Nephron progenitor cell (in vitro differentiated cells): ENCODE measurements at places on chromosomes 12 and 14.

DNA sequence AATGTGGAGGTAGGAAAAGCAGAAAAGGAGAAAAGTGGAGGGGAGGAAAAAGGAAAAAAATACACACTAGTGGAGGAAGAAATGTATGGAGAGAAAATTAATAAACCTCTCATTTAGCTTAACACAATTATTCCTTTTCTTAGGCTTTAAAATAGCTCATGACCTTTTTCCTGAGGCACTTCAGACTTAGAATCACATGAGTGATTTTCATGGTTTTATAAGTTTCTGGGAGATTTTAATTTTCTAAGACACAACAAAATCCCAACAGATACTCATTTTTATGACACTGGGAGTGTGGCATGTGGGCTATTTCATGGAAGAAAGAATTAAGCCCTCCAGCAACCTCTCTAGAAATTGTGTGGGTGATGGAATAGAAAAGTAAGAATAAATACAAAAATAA lies 214.7 kb downstream of the CPNE8 start:
- H3K27ac ChIP-seq: no peak overlapping the region
- no peak for DNase-seq
- H3K4me3 ChIP-seq: no peak overlapping the region
- H3K36me3 ChIP-seq: peaks cover 10% of the 10 kb centered on the region
- H3K4me1 ChIP-seq: no peaks in the 10 kb centered on the region

DNA sequence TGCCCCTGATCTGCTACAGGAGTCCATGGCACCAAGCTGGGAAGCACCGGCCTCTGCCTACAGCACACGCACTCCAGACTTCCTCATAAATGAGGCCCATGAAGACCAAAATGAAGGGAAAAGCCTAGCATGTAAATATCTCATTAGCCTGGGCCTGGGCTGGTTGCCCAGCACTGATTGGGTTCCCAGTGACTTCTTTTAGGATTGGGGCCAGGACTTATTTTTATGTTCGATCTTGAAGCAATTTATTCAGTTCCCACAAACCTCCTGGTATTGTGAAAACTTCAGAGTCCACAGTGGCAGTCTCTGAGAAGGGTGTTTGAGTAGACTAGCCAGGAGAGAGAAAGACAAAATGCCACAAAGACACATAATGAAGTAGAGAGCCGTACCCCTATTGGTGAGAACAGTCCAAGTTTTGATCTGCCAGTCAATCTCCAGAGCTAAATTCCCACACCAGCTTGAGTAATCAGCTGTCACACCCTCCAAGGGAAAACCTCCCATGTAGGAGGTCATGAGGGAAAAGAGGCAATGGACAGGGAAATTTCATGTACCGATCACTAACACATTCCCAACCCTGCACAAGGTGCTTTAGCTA lies 78.2 kb downstream of the PHLDA1 start:
- no peak for DNase-seq
- H3K4me3 ChIP-seq: no peak overlapping the region
- no peaks in the 10 kb centered on the region for H3K36me3 ChIP-seq
- H3K4me1 ChIP-seq: peaks cover 29% of the 10 kb centered on the region
- no peak overlapping the region for H3K27ac ChIP-seq

- no peaks in the 10 kb centered on the region for H3K36me3 ChIP-seq
- no peak overlapping the region for H3K4me3 ChIP-seq
- H3K27ac ChIP-seq: no peak overlapping the region
Measured at GRCh38 chr14:34078117-34078743, 127.4 kb upstream of the EGLN3 start.

- peaks cover 76% of the 10 kb centered on the region for H3K36me3 ChIP-seq
- H3K27me3 ChIP-seq: peaks cover 5% of the 10 kb centered on the region
- DNase-seq: no peak
- no peak overlapping the region for H3K27ac ChIP-seq
- H3K4me1 ChIP-seq: no peaks in the 10 kb centered on the region
- no peak overlapping the region for H3K4me3 ChIP-seq
Measured at GRCh38 chr14:102029956-102030355, 56.9 kb downstream of the HSP90AA1 start.

- H3K4me3 ChIP-seq: no peak overlapping the region
- no peak for DNase-seq
- H3K36me3 ChIP-seq: no peaks in the 10 kb centered on the region
- H3K27me3 ChIP-seq: peaks cover 4% of the 10 kb centered on the region
- H3K4me1 ChIP-seq: peaks cover 5% of the 10 kb centered on the region
- no peak overlapping the region for H3K27ac ChIP-seq
Measured at GRCh38 chr12:72547573-72547972, 275.4 kb downstream of the TRHDE start.

- peaks cover 54% of the 10 kb centered on the region for H3K4me1 ChIP-seq
- no peak for DNase-seq
- no peak overlapping the region for H3K27ac ChIP-seq
- no peak overlapping the region for H3K4me3 ChIP-seq
Measured at GRCh38 chr14:68408680-68409079, 384.2 kb downstream of the ZFP36L1 start.

- DNase-seq: no peak
- no peaks in the 10 kb centered on the region for H3K36me3 ChIP-seq
- no peak overlapping the region for H3K4me3 ChIP-seq
- no peaks in the 10 kb centered on the region for H3K4me1 ChIP-seq
- no peaks in the 10 kb centered on the region for H3K27me3 ChIP-seq
Measured at GRCh38 chr12:41032386-41032785, 155.7 kb upstream of the PDZRN4 start.

DNA sequence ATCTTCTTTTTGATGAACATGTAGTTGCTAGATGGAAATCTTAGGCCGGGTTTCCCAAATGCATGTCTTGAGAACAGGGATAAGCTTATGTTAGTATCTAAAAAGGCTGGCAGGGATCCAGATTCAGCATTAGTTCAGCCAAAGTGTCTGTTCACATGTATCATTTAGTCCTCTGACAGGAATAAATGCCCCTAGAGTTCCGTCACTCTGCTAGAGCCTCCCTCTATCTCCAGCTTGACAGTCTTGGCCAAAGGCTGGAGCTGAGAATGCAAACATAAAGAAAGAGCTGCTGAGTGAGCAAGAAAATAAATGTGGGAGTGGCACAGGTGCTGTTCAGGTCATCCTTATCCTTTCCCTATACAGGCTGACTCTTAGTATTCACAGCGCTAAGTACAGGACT lies 13.8 kb upstream of the NELL2 start:
- H3K27me3 ChIP-seq: no peaks in the 10 kb centered on the region
- no peaks in the 10 kb centered on the region for H3K36me3 ChIP-seq
- no peak for DNase-seq
- no peak overlapping the region for H3K4me3 ChIP-seq
- no peaks in the 10 kb centered on the region for H3K4me1 ChIP-seq

- no peak for DNase-seq
- peaks cover 10% of the 10 kb centered on the region for H3K27me3 ChIP-seq
- H3K4me3 ChIP-seq: no peak overlapping the region
- H3K4me1 ChIP-seq: no peaks in the 10 kb centered on the region
- no peaks in the 10 kb centered on the region for H3K36me3 ChIP-seq
Measured at GRCh38 chr12:125216756-125217155, 151.5 kb downstream of the AACS start.

GRCh38 chr12:65593239-65593701 lies 231.0 kb upstream of the HMGA2 start:
- no peak overlapping the region for H3K4me3 ChIP-seq
- H3K27me3 ChIP-seq: no peaks in the 10 kb centered on the region
- H3K4me1 ChIP-seq: peaks cover 59% of the 10 kb centered on the region
- DNase-seq: no peak

- H3K4me1 ChIP-seq: peaks cover 25% of the 10 kb centered on the region
- no peak overlapping the region for H3K27ac ChIP-seq
- DNase-seq: no peak
- H3K27me3 ChIP-seq: no peaks in the 10 kb centered on the region
- H3K4me3 ChIP-seq: no peak overlapping the region
Measured at GRCh38 chr14:75162631-75163030, 13.8 kb downstream of the TMED10 start.

DNA sequence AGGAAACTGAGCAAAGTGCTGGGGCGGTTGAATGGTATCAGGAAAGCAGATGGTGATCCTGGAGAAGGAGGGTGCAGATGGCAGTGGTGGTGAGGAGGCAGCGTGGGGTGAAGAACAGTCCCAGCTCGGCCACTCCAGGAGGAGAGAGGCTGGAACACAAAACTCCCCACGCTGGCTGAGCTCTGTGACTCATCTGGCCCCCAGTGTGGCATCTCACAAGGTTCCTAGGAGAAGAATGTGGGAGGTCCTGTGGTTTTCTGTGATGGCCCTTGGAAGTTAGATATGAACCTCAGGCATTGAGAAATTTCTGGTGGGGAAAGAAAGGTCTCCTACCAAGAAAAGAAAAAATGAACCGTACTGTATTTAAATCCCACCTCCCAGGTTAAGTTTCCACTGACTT lies 8.0 kb upstream of the NRXN3 start:
- no peaks in the 10 kb centered on the region for H3K36me3 ChIP-seq
- peaks cover 22% of the 10 kb centered on the region for H3K27me3 ChIP-seq
- H3K4me3 ChIP-seq: no peak overlapping the region

DNA sequence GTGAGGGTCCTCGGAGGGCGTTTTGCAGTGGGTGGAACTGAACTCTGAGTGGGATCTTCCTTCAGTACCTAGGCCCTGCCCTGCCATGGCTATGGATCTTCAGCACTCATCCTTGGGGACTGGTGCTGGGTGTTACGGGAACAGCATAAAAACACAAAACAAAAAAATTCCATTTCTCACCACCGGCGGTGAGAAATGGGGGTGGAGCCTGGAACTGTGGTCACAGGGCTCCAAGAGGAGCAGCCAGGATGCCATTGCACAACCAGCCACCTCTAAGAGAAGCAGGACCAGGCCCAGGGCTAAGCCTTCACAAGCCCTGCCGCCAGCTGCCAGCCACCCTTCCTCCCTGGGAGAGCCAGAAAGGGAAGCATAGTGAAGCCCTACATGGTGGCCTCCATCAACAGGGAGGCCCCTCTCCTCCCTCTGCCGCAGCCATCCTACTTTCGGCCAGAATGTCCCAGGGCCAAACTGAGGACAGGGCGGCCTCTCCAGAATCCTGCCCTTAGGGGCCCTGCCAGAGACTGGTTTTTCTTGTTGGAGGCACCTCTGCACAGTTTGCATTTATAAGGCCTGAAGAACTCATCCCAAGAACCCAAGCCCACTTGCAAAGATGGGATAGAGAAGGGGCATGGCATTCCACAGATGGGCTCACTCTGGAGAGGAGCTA lies 76.5 kb downstream of the VCPKMT start:
- H3K27ac ChIP-seq: no peak overlapping the region
- H3K4me3 ChIP-seq: no peak overlapping the region
- DNase-seq: no peak
- no peaks in the 10 kb centered on the region for H3K36me3 ChIP-seq

- no peak for DNase-seq
- peaks cover 6% of the 10 kb centered on the region for H3K36me3 ChIP-seq
- H3K4me3 ChIP-seq: peak overlapping the region; percentile 86
- H3K27me3 ChIP-seq: no peaks in the 10 kb centered on the region
Measured at GRCh38 chr12:113222730-113223531, 1.7 kb downstream of the TPCN1 start.

- no peak overlapping the region for H3K27ac ChIP-seq
- no peaks in the 10 kb centered on the region for H3K4me1 ChIP-seq
- H3K36me3 ChIP-seq: no peaks in the 10 kb centered on the region
- H3K4me3 ChIP-seq: no peak overlapping the region
Measured at GRCh38 chr12:60148109-60148508, 552.3 kb downstream of the SLC16A7 start.

DNA sequence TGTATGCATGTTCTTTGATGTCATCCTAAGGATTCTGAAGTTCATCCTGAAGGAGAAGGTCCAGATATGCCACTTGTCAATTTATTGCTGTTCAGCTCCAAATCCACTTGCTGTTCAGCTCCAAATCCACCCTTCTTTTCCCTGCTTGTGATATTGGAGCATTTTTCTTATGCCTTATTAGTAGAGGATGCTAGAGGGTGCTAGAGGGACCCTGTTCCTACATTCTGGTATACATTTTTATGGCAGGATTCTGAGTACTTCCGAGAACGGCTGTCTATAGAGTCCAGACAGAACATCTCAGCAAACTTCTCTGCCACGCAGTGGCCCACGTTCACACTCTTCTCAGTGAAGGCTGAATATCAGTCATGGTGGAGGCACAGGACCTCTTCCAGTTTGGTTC lies 406.7 kb downstream of the NOVA1 start:
- H3K27ac ChIP-seq: no peak overlapping the region
- no peak for DNase-seq
- H3K27me3 ChIP-seq: peaks cover 6% of the 10 kb centered on the region
- no peak overlapping the region for H3K4me3 ChIP-seq
- no peaks in the 10 kb centered on the region for H3K4me1 ChIP-seq

GRCh38 chr14:38257507-38257906 lies 1.6 kb upstream of the CLEC14A start:
- H3K4me1 ChIP-seq: peaks cover 5% of the 10 kb centered on the region
- H3K27me3 ChIP-seq: peaks cover 58% of the 10 kb centered on the region
- no peak for DNase-seq
- H3K36me3 ChIP-seq: no peaks in the 10 kb centered on the region
- H3K4me3 ChIP-seq: no peak overlapping the region

GRCh38 chr12:10726945-10727344 lies 3.8 kb upstream of the YBX3 start:
- peaks cover 16% of the 10 kb centered on the region for H3K27me3 ChIP-seq
- H3K27ac ChIP-seq: no peak overlapping the region
- no peaks in the 10 kb centered on the region for H3K36me3 ChIP-seq
- no peak for DNase-seq
- H3K4me1 ChIP-seq: peaks cover 17% of the 10 kb centered on the region

GRCh38 chr14:60188115-60188514 lies 22.9 kb upstream of the DHRS7 start:
- no peaks in the 10 kb centered on the region for H3K36me3 ChIP-seq
- H3K27me3 ChIP-seq: peaks cover 7% of the 10 kb centered on the region
- peaks cover 10% of the 10 kb centered on the region for H3K4me1 ChIP-seq
- no peak overlapping the region for H3K27ac ChIP-seq

DNA sequence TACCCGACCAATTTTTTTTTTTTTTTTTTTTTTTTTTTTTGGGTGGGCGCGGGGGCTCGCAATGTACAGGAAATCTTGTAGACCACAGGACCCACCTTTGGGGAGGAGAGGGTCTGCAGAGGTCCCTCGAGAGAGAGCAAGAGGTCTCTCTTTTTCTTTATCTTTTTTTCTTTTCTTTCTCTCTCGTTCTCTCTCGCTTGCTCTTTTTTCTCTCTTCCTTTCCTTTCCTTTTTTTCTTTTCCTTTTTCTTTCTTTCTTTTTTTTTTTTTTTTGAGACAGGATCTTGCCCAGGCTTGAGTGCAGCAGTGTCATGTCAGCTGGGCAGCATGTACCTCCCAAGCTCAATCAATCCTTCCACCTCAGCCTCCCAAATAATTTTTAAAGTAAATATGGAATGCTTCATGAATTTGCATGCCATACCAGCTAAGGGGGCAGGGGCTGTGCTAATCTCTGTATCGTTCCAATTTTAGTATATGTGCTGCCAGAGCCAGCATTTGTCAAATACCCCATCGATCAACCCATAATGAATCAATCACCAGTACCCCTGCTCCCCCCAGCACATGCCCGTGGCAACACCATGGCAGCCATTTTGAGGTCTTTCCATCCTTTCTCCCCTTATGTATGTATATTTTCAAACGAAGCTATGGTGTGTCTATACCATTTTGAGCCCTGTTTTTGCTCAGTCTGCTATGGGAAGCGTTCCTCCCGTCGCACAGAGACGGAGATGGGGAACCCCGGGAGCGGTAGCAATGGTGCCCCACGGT lies 9.3 kb downstream of the PAPLN start:
- H3K27ac ChIP-seq: no peak overlapping the region
- no peaks in the 10 kb centered on the region for H3K36me3 ChIP-seq
- peaks cover 55% of the 10 kb centered on the region for H3K4me1 ChIP-seq
- no peak overlapping the region for H3K4me3 ChIP-seq
- DNase-seq: no peak
